ENCODE measurements at places on chromosomes 1 and 21.

GRCh38 chr21:25518491-25518911, 88.8 kb downstream of the MRPL39 start:
- DNase-seq = no peak

DNA sequence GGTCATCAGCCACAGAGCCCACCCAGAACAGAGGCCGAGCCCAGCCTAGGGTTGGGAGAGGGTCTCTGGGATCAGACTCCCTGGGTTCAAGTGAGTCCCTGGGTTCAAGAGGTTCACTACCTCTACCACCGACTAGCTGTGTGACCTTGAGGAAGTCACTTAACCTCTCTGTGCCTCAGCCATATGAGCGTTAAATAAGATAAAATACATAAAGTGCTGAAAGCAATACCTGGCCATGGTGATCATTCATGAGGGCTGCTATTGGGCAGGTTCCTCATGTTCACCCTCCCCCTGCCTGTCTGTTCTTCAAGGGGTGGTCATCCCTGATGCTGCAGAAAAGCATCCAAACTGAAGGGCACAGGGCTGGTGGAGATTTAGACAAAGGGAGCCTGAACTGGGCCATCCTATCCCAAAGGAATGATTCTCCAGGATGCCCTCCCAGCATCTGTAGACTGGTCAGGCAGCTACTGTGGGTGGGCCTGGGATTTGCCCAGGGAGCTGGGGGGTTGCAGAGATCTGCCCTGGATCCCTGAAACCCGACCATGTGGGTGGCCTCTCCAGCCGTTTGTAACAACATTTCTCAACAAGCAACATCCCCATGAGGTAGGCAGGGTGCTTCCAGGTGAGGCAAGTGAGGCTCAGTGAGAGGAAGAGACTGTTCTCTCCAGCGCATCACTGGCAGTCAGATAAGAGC, 196.6 kb downstream of the MATN1 start:
- no peak for DNase-seq

- no peak for DNase-seq
Observed at GRCh38 chr1:64223329-64224151, 20.1 kb downstream of the UBE2U start.

- DNase-seq = no peak
Observed at GRCh38 chr1:34856697-34857096, 2.9 kb downstream of the SMIM12 start.

GRCh38 chr1:22279735-22280134, 136.8 kb upstream of the WNT4 start:
- DNase-seq = no peak

DNA sequence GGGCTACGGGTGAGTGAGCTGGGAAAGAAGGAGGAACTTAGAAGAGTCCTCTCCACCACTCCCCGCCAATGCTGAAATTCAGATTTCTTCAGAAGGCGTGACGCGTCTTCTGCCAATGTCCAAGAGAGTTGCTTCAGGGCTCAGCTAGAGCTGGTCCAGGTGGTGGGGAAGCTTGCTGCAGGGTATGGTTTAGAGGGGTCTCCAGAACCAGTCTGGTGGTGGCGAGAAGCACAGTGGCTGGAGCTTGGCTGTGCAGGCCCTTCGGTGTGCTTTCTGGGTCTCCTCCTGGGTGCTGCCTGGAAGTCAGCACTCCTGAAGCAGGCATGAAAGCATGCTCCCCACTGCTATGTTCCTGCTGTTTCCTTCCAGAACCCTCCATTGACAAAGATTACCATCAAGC, 387.2 kb downstream of the PTPRU start:
- no peak for DNase-seq

- DNase-seq = no peak
Observed at GRCh38 chr1:41779360-41779759, 139.4 kb downstream of the HIVEP3 start.

Measured in HuH-7.5 (cell line).